NCI-H69 (cell line): ENCODE measurements at places on chromosomes 1 and 21.

DNA sequence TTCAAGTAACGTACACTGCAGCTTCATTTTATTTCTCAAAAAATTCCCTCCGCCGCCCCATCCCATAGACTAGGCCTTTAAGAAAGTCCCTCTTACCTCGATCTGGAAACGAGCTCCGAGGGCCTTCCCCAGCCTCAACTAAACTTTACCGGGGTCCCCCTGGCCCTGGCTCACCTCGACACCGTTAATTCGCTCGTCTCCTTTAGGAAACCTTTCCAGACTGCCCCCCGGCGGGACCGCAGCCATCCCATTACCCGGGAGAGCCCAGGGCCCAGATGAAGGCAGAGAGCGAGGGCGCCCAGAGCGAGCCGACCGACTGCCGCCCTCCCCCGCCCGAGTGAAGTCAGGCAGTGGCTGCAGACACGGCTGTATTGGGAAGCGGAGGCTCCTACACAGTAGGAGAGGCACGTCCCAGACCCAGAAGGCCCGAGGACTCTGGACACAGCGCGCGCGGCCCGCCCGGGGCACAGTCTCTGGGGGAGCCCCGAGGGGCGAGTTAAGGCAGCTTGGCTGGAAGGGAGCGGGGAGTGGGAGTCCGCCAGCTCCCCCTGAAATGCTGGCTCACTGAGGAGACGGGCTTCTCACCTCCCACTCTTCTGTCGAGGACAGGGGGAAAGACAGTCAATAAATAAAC, 14.6 kb downstream of the SEMA6C start:
- DNase-seq: no peak

DNA sequence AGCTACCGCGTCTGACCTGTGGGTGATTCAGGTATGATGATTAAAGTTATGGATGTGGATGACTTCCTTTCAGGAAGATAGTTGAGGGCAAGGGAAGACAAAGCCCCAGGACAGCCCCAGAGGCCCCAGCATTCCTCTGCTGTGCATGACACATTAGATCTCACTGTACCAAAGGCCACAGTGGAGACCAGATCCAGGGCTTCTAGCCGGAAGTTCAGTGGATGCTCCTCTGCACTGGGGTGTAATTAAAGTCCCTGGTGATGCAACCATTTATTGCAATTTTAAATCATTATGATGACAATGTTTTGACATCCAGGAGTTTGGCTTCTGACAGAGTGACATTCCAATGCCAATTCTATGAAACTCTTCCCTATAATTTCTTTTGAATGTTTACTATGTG, 5.0 kb downstream of the C4BPA start:
- peak; percentile 5 for DNase-seq

GRCh38 chr21:34112316-34113033, 39.1 kb downstream of the MRPS6 start:
- no peak for DNase-seq

GRCh38 chr1:109027841-109028240, 14.1 kb downstream of the WDR47 start:
- DNase-seq: no peak

GRCh38 chr1:32199043-32199716, 1.2 kb upstream of the CCDC28B start:
- DNase-seq: no peak

DNA sequence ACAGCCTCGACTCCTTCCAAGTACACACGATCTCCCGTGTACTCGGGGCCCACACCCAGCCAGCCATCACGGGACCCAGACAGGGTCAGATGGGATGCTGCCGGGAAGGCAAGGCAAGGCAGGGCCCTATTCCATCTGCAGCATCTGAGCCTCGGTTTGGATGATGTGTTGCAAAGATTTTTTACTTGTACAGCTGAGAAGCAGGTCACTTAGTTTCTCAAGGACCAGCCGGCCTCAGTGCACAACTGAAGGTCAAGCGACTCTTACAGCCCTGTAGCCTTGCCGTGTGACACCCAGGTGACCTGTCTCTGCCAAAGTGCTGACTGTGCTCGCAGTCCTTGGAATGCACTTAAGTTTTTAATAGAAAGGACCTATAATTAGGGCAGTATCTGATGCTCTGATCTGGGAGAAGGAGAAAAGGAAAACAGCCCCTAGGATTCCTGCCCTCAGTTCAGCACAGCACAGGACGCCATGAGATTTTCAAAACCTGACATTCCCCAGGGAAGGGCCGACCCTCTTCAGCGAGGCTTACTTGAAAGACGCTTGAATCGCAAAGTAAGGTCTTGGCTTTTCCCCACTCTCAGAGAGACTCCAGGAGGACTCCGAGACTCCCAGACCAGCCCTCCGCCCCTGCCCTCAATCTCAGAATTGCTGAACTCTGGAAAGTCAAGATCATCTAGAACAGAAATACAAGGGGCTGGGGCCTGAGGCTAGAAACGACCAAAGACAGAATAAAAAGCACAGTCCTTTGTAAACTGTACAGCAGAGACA, 1.3 kb downstream of the GPR157 start:
- DNase-seq: no peak

DNA sequence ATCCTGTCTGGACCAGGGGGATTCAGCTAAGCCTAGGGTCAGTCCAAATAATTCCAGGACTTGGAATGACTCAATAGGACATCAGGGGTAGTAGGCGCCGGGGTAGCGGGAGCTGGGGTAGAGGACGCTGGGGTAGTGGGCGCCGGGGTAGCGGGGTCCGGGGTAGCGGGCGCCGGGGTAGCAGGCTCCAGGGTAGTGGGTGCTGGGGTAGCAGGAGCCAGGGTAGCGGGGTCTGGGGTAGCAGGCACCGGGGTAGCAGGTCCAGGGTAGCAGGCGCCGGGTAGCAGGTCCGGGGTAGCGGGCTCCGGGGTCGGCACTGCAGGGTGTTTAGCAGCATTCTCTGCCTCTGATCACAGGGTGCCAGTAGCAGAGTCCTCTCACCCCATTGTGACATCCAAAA, 248.9 kb downstream of the KCNJ6 start:
- no peak for DNase-seq

DNA sequence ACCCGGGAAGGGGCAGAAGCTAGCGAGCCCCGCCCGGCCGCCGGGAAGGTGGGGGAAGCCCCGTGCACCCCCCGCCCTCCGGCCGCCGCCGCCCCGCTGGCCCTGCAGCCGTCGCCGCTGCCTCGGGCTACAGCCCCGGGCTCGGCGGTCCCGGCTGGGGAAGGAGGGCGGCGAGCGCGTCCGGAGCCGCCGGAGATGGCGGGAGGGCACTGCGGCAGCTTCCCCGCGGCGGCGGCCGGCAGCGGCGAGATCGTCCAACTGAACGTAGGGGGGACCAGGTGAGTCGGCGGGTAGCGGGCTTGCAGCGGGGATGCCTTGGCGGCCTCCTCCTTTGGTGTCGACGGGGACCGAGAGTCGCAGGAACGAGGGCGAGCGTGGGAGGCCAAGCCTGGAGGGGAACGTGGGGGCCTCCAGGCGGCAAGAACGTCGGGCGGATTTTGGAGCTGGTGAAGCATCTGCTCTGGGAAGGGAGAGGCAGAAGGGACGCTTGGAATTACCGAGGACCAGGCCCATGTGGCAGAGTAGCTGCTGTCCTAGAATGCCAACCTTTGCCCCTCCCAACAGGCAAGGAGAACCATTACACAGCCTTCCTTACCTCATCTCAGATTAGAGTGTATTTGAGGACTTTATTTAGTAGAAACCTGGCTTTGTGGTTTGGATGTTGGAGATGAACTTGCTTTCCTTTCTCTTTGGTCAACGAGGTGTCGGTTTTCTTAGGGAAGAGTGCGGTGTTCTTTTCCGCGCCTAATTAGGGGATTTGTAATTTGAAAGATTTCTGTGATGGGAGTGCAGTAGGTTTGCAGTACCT, 591 bp downstream of the KCTD3 start:
- peak; percentile 88 for DNase-seq

GRCh38 chr1:207822602-207823451, 71.0 kb downstream of the CD46 start:
- DNase-seq: peak; percentile 57

DNA sequence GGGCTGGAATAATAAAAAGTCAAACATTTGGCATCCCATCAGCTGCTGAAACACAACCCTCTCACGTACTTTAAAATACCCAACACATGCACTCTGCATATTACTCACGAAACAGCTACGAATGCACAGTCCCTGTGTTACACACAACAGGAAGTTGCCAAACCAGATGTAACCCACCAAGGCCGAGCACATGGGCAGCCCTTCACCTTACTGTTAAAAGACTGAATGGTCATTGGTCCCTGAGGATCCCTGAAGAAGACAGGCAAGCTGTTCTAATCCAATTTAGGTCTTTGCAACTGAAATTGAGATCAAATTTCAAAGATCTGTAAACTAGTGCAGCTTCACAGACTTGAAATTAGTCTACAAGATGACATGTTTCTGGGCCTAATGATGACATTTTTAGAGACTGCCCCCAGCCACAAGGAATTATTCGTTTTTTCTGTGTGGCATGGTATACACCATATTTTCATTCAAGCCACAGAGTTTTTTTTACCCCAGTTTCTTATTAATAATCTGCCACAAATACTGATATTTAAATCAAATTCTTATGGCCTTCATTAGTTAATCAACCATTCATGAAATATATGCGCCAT, 25.6 kb upstream of the IER5 start:
- DNase-seq: peak; percentile 64

- no peak for DNase-seq
These were observed 11.0 kb upstream of the ZFP69B start for GRCh38 chr1:40439247-40439646.

GRCh38 chr21:14675774-14676530, 129.8 kb upstream of the SAMSN1 start:
- DNase-seq: no peak

- no peak for DNase-seq
These were observed 211.6 kb upstream of the PTBP2 start for GRCh38 chr1:96509951-96510350.

- DNase-seq: peak; percentile 37
These were observed 135.2 kb downstream of the PSMG1 start for GRCh38 chr21:39048064-39048463.

GRCh38 chr1:165836664-165837482, 9.5 kb downstream of the UCK2 start:
- no peak for DNase-seq

GRCh38 chr1:68442822-68443556, 6.8 kb downstream of the RPE65 start:
- peak; percentile 41 for DNase-seq

- no peak for DNase-seq
These were observed 18.9 kb upstream of the ITLN2 start for GRCh38 chr1:160973491-160973890.

GRCh38 chr21:17901458-17902079, 82.4 kb upstream of the C21orf91 start:
- DNase-seq: peak; percentile 45

DNA sequence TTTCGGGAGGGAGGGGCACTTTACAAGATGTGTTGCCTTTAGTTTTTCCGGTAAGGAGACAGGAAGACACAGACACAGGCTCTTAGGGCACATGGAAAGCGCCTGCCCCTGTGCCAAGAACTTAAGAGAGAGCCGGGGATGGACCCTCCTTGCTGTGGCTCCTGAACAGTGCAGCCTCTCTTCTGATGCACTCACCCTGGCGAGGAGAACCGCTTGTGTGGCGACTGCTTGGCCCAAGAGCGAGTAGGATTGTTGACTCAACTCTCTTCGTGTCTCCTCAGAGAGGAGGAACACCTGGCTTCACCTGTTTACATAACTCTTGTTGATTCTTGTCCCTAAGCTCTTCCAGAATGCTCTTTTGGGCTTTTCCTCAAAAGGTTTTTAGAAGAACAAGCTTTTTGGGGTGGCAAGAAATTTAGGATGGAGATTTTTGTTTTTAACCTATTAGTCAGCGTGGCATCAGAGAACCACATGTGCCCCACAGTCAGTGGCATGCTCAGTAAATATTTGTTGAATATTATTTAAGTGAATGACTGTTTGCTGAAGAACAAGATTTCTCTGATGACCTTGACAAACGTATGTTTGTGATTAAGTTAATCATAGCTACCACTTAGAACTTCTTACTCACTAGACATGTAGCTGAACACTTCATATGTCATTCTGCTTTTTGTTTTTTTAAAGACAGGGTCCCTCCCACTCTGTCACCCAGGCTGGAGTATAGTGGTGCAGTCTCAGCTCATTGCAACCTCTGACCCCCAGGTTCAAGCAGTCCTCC, 60.6 kb downstream of the NFIA start:
- peak; percentile 90 for DNase-seq

DNA sequence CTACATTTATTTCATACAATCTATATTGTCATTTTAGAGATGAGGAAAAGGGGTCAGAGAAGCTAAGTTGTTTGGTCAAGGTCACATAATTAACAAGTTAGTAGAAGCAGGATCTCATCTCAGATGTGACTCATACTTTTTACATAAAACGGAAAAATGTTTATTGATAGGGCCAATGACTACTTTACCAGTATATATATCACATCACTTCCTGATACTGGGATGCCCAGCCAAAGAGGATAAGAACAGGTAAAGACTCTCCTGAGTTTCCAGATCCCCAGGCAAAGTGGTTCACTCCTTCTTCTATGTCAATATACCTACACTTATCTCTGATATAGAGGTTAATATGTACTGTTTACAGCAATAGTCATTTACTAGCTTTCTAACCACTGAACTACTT, 21.0 kb downstream of the YIPF1 start:
- DNase-seq: no peak

DNA sequence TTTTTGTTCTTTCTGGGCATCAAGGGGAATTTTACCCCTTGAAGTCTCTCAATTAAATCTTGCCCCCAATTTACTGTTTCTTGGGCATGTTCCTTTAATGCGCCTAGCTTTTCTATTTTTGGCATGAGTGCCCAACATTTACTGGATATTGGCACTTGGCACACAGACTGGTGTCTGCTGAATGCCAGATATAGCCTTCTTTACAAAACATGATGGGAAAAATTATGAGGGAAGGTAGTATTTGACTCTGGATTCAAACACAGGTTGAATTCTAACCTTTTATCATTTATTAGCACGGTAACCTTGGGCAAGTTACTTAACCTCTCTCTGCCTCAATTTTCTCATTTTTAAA, 88.3 kb upstream of the GPR52 start:
- no peak for DNase-seq

DNA sequence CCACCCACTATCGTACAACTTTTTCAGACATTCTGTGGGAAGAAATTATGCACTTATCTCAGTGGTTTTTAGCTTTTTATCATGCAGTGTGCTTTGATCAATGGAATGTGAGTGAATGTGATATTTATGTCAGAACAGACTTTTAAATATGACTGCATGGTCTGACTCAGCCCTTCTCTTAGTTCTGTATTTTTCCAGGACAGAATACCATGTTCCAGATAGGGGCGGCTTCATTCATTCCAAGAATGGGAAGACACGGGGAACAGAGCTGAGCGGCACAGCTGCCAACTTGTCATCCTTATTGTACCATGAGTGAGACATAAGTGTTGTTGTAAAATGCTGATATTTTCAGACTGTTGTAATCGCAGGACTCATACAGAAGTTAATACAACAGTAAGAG, 214.6 kb upstream of the NCAM2 start:
- no peak for DNase-seq

DNA sequence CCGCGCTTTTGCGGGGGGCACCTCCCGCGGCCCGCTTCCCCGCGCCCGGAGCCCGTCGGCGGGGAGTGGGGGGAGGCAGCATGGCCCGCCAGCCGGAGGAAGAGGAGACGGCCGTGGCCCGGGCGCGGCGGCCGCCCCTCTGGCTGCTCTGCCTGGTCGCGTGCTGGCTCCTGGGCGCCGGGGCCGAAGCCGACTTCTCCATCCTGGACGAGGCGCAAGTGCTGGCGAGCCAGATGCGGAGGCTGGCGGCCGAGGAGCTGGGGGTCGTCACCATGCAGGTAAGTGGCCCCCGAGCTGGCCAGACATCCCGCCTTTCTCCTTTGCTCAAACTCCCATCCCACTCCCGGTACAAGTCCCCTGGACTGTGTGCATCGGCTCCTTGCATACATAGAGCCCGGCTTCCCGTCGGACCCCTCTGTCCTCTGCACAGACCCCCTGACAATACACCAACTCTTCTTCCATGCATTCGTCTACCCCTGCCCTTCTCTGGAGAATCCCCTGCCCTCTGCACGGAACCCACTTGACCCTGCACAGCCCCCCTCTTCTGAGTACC, 812 bp downstream of the CACHD1 start:
- DNase-seq: peak; percentile 60
